ENCODE measurements at places on chromosomes 7 and 10.

DNA sequence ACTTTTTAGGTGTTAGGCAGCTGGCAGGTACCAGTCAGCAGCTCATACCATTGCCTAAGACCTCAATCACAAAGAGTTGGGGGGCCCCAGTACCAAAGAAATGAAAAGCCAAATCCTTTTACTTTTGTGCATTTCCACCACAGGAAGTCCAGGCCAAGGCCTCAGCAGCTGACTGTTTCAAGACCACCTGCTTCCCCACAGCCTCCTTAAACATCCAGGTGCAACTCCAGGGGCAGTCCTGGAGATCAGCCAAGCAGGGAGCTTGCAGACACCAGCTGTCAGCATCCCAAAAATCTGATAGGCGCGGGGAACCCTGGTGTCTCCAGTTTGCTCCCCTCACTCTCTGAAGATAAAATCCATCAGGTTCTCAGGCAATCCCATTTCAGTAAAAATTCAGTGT, 91.5 kb upstream of the EFCAB10 start:
- DNase-seq: no peak

GRCh38 chr7:50956522-50957155, 173.9 kb upstream of the GRB10 start:
- DNase-seq: no peak

DNA sequence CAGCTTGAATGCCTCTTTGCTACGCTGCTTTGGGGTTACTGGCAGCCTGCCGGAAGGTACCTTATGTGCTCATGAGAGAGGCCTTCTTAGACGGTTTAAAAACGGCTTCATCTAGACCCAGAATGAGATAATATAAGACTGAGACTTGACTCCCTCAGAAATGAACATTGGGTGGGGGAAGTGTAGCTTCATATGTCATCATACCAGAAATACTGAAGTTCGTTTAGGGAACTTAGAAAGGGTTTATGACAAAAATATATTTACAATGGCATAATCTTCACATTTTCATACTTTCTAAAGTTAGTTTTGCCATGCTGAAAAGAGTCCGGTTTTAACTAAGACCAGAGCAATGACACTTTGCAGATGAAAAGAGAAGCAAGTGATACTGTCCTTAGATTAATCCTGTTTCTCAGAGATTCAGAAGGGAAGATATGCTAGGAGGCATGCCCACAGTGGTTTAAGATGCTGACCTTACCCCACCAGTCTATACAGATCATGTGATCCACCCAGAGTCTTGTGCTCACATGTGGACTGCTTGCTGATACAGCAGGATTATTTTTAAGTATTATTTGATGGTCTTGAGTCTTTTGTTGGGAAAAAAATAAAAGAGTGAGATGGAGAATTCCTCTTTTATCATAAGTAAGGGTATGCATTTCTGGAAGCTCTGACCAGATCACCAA, 40.8 kb upstream of the HGF start:
- DNase-seq: no peak

- DNase-seq: no peak
These were observed 2.9 kb upstream of the NRAP start for GRCh38 chr10:113666682-113667252.
